ENCODE measurements at places on chromosomes 12 and 14.

DNA sequence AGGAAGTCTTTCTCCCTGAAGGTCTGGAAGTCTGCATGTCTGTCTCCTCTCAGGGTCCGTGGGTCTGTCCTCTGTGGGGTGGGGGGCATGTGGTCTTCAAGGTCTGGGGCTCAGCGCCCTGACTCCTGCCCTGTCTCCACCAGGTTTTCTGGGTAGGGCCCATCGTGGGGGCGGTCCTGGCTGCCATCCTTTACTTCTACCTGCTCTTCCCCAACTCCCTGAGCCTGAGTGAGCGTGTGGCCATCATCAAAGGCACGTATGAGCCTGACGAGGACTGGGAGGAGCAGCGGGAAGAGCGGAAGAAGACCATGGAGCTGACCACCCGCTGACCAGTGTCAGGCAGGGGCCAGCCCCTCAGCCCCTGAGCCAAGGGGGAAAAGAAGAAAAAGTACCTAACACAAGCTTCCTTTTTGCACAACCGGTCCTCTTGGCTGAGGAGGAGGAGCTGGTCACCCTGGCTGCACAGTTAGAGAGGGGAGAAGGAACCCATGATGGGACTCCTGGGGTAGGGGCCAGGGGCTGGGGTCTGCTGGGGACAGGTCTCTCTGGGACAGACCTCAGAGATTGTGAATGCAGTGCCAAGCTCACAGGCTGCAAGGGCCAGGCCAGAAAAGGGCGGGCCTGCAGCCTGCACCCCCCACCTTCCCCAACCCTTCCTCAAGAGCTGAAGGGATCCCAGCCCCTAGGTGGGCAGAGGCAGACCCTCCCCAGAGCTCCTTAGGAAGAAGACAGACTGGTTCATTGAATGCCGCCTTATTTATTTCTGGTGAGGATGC, 3.4 kb downstream of the AQP5 start:
- no peak for DNase-seq

- no peak for DNase-seq
These were observed 65.7 kb downstream of the TBX5 start for GRCh38 chr12:114340231-114340630.

GRCh38 chr12:31929027-31929526, 30.1 kb upstream of the RESF1 start:
- no peak for DNase-seq

DNA sequence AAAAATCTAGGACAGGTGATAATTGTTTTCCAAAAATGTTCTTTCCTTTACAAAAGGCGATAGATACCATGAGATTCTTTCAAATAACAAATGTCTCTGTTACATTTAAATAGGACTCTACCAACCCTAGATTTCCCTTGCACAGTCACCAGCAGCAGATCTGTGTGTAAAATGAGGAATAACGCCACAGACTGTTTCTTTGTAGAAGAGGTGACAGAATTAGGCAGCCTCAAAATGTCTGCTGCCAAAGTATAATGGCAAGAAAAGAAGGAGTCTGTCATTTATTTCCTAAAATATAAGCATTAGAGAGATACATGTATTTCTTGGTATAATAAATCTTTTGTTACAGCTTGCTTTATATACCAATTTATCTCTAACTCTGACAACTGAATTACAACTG, 8.5 kb upstream of the SRGAP1 start:
- DNase-seq, result no peak
